Stimulated activated CD4-positive, alpha-beta T cell treated with anti-CD3 and anti-CD28 coated beads, Interleukin-4, amount 100 ng/mL, for 48 hours (primary cell): ENCODE measurements at places on chromosomes 11 and 22.

DNA sequence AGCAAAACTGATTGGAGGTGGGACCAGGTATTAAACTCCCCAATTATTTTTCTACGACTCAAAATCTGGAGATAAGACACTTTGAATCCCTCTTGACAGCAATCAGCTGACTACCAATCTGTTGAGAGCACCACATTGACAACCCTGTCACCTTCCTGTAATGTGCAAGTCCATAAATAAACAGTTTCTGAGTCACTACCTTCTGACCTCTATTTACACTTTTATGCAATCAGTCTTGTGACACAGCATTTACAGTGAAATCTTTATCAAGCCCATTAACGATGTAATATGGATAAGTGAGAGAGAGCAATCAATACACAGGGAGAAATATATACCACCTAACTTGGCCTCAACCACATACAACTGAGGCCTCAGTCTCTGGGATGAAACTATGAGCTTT lies 283.7 kb upstream of the ANO5 start:
- DNase-seq: no peak

DNA sequence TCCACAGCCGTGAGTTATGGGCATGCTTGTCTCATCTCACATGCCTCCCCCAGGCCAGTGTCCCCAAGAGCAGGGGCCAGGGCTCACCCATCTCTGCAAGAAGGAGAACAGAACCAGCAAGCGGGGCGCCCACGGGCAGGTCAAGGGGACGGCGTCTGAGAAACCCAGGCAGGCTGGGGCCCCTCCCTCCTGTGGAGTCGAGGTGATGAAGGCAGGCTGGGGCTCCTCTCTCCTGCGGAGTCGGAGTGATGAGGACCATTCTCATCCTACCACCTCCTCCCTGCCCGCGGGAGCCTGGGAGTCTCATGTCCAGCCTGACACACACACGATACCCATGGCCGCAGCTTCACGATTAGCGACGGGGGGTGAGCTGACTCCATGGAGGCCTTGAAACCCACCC lies 141.9 kb downstream of the CTTN start:
- no peak for DNase-seq

GRCh38 chr11:130431331-130431773 lies 2.9 kb upstream of the ADAMTS8 start:
- DNase-seq: peak; percentile 68

- no peak for DNase-seq
These were observed 98.8 kb downstream of the BCR start for GRCh38 chr22:23278883-23279675.

DNA sequence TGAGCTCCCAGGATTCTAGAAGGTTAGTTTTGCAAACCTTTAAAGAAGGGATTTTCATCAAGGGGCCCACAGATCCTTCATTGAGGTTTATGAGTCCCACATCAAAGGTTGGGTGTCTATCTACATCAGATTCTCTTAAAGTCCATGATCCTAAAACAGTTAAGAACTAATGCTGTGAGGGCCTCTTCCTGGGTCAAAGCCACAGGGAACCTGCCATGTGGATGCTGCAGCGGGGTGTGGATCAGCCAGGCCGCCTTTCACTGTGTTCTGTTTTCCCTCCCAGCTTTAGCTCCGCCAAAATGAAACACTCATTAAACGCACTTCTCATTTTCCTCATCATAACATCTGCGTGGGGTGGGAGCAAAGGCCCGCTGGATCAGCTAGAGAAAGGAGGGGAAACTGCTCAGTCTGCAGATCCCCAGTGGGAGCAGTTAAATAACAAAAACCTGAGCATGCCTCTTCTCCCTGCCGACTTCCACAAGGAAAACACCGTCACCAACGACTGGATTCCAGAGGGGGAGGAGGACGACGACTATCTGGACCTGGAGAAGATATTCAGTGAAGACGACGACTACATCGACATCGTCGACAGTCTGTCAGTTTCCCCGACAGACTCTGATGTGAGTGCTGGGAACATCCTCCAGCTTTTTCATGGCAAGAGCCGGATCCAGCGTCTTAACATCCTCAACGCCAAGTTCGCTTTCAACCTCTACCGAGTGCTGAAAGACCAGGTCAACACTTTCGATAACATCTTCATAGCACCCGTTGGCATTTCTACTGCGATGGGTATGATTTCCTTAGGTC lies 5.3 kb downstream of the SERPIND1 start:
- no peak for DNase-seq

- no peak for DNase-seq
These were observed 10.0 kb downstream of the MUC5B start for GRCh38 chr11:1232883-1233321.

- DNase-seq: no peak
These were observed 11.1 kb downstream of the MRPL17 start for GRCh38 chr11:6671991-6672390.
